ENCODE measurements at places on chromosomes 5 and 9.

- DNase-seq, result no peak
Observed at GRCh38 chr5:135136546-135136945, 102.5 kb upstream of the PITX1 start.

- DNase-seq, result no peak
Observed at GRCh38 chr9:137256362-137256761, 1.2 kb downstream of the NELFB start.

GRCh38 chr5:39561421-39561820 lies 136.6 kb upstream of the DAB2 start:
- DNase-seq, result no peak

GRCh38 chr5:71747182-71747581 lies 28.1 kb downstream of the CARTPT start:
- DNase-seq, result no peak

DNA sequence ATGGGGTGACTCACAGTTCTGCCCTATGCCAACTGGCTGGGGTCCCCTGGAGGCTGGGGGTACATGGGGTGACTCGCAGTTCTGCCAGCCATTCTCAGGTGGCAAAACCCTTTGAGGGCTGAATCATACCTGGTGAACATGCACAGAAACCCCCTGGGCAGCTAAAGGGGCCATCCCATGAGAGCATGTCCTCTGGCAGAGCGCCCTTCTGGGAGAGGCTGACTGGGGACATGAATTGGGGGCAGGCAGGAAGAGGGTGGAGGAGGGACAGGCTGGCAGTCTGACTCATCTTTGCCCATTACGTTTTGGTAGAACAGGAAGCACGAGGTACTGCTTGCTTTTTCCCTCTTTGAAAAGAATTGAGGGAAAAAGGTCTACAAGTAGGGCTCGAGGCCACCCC lies 16.7 kb downstream of the TRAF1 start:
- DNase-seq, result no peak

Measured in NCI-H2081 treated with DMSO at 0.1 percent for 48 hours (cell line).